ENCODE measurements at places on chromosomes 12 and 14.
A peak's percentile ranks its signal among the peaks of the same experiment; 100 is the strongest.

GRCh38 chr12:114774699-114775098 is 90.7 kb upstream of the TBX3 start:
- H3K36me3 ChIP-seq: no peaks in the 10 kb centered on the region
- DNase-seq: no peak

DNA sequence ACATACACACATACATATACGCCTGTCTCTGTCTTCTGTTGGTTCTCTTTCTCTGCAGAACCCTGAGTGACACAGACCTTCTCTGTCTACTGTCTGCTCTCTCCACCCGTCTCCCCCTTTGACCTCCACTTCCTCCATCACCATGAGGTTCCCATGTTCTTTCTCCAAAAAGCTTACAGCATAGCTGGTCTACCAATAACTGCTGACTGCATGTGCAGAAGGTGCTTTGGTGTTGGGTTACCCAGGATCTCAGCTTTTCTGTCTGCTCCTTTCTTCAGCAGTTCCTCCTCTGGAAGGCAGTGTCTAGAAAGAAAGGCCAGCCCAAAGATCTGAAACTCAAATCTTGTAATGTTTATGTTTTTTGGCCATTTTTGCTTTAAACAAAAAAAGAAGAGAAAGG is 125.6 kb downstream of the SMOC1 start:
- H3K27me3 ChIP-seq: no peaks in the 10 kb centered on the region
- H3K4me1 ChIP-seq: no peaks in the 10 kb centered on the region
- no peaks in the 10 kb centered on the region for H3K36me3 ChIP-seq
- DNase-seq: no peak
- H3K27ac ChIP-seq: no peak overlapping the region
- H3K4me3 ChIP-seq: no peak overlapping the region

DNA sequence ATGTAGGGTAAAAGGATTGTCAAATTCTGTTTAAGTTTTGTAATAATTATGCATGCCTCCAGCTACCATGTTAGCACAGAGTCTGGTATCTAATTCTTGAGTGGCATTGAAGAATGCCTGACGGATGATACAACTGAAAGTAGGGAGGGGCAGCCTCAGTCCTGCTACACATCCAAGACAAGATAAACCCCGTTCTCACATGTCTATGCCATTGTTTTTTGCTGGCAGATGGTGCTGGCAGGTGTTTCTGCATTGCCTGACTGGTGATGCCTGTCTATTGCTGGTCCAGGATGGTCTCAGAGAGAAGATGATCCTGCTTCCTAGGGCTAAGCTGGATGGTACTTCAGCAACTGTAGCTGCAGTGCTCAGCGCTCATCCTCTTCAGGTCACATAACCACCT is 245.8 kb upstream of the NAV3 start:
- no peaks in the 10 kb centered on the region for H3K4me1 ChIP-seq
- H3K36me3 ChIP-seq: no peaks in the 10 kb centered on the region
- no peak overlapping the region for H3K27ac ChIP-seq
- no peaks in the 10 kb centered on the region for H3K27me3 ChIP-seq

- H3K36me3 ChIP-seq: no peaks in the 10 kb centered on the region
- H3K27me3 ChIP-seq: no peaks in the 10 kb centered on the region
- DNase-seq: no peak
- no peak overlapping the region for H3K4me3 ChIP-seq
- H3K4me1 ChIP-seq: peaks cover 11% of the 10 kb centered on the region
- H3K27ac ChIP-seq: peak overlapping the region; percentile 72
Measured at GRCh38 chr12:122413516-122414404, 8.7 kb downstream of the CLIP1 start.

DNA sequence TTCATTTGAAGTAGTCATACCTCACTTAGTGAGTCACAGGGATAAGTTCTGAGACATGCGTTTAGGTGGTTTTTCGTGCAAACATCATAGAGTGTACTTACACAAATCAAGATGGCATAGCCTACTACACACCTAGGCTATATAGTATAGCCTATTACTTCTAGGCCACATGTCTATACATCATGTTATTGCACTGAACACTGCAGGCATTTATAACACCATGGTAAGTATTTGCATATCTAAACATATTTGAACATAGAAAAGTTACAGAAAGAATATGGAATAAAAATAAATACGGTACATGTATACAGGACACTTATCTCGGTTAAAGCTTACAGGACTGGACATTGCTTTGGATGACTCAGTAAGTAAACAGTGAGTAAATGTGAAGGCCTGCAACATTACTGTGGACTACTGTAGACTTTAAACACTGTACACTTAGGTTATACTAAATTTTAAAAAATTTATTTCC is 670.6 kb downstream of the SLC16A7 start:
- H3K36me3 ChIP-seq: no peaks in the 10 kb centered on the region
- H3K4me3 ChIP-seq: no peak overlapping the region
- no peaks in the 10 kb centered on the region for H3K27me3 ChIP-seq
- no peak for DNase-seq
- no peak overlapping the region for H3K27ac ChIP-seq

- H3K27me3 ChIP-seq: no peaks in the 10 kb centered on the region
- peak overlapping the region; percentile 71 for H3K27ac ChIP-seq
- H3K4me3 ChIP-seq: no peak overlapping the region
- DNase-seq: peak; percentile 59
- H3K36me3 ChIP-seq: no peaks in the 10 kb centered on the region
Measured at GRCh38 chr12:49887536-49888401, 15.9 kb downstream of the FAIM2 start.

- H3K4me1 ChIP-seq: no peaks in the 10 kb centered on the region
- no peaks in the 10 kb centered on the region for H3K36me3 ChIP-seq
- no peak overlapping the region for H3K27ac ChIP-seq
Measured at GRCh38 chr12:104106965-104107364, 31.0 kb downstream of the NFYB start.

DNA sequence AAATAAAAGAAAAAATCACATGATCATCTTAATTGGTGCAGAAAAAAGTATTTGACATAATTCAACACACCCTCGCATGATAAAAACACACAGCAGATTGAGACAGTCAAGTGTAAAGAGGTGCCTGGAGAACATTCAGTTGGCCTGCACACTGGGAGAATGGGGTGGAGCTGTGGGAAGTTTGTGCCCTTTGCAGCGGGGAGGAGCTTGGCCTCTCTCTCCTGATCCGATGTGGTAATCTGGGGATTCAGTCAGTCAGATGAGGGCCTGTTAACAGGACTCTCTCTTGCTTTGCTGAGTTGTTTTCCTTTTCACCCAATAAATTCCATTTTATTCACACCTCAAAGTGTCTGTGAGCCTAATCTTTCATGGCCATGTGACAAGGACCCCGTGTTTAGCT is 5.9 kb downstream of the SERPINA6 start:
- DNase-seq: no peak
- H3K4me3 ChIP-seq: no peak overlapping the region
- no peaks in the 10 kb centered on the region for H3K4me1 ChIP-seq
- no peaks in the 10 kb centered on the region for H3K36me3 ChIP-seq

GRCh38 chr14:26128931-26129671 is 468.7 kb downstream of the NOVA1 start:
- H3K36me3 ChIP-seq: no peaks in the 10 kb centered on the region
- H3K27ac ChIP-seq: no peak overlapping the region
- H3K4me3 ChIP-seq: no peak overlapping the region

DNA sequence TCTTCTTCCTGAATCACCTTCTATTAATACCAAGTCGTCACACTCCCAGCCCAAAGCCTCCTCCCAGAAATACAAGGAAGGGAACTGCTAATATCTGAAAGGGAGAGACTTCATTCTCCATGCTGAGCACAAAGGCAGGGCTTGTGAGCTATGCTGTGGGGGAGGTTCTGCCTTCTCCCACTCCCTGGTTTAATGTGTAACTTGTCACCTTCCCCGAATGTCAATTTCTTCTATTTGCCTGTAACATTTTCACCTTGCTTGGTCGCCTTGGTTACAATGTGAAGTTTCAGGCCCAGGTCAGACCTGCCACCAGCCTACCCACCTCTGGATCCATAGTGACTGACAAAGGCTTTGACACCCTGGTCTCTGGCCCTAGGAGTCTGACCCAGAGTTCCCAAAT is 82.0 kb upstream of the ESRRB start:
- no peak overlapping the region for H3K4me3 ChIP-seq
- H3K4me1 ChIP-seq: no peaks in the 10 kb centered on the region
- H3K27ac ChIP-seq: no peak overlapping the region
- no peak for DNase-seq

DNA sequence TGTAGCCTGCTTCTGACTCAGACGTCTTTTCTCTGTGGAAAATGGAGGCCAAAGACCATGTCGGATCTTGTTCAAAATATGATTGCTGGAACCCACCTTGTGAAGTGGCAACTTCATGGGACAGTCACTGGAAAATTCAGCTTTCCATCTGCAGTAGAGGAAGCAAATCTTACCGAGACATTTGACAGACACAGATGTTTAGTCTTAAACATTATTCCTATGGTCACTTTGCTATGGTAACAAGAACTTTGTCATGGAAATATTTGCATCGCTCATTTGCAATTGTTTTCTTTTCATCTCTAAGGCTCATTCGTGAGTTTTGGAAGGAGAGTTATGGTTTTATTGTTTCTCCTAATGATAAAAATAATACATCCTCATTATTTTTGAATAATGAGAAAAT is 98.3 kb upstream of the HIF1A start:
- H3K4me3 ChIP-seq: no peak overlapping the region
- no peaks in the 10 kb centered on the region for H3K36me3 ChIP-seq
- H3K27me3 ChIP-seq: no peaks in the 10 kb centered on the region
- H3K4me1 ChIP-seq: no peaks in the 10 kb centered on the region
- DNase-seq: no peak
- H3K27ac ChIP-seq: no peak overlapping the region

GRCh38 chr14:72790887-72791566 is 102.9 kb downstream of the DPF3 start:
- H3K27ac ChIP-seq: no peak overlapping the region
- no peak overlapping the region for H3K4me3 ChIP-seq
- H3K36me3 ChIP-seq: no peaks in the 10 kb centered on the region
- DNase-seq: no peak

DNA sequence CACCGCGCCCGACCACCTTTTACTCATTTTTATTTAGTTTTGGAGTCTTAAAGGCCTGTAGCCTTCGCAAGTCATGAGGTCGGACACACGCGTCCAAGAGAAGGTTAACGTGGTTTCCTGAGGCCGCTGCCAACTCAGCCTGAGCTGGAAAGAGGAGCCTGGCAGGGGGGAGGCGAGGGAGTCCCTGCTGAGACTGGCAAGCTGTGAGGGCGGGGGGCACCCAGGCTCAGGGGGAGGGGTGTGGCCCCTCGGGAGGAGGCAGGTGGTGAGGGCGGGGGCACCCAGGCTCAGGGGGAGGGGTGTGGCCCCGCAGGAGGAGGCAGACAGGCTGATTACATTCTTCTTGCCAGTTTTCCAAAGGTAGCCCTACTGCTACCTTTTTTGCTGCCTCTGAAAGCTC is 143.2 kb downstream of the PIWIL1 start:
- H3K36me3 ChIP-seq: no peaks in the 10 kb centered on the region
- no peaks in the 10 kb centered on the region for H3K4me1 ChIP-seq
- H3K27me3 ChIP-seq: no peaks in the 10 kb centered on the region
- no peak overlapping the region for H3K4me3 ChIP-seq

DNA sequence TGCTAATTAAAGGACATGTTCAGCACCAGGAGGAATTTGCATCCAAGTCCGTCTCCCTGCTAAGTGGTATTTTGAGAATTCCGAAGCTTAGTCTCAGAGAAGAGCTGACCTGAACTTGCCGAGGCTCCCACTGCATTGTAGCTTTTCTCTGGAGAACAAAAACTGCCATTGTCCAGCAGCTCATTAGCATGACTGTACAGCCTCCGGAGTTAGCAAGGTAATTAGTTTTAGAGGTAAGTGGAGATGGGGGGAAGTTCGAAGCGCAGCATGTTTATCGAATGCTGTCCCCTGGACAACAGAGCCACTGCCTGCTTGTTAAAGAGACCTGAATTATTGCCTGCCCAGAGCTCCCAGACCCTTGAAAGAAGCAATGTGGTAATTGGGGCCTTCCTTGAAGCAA is 160.3 kb upstream of the PELI2 start:
- no peak overlapping the region for H3K27ac ChIP-seq
- no peaks in the 10 kb centered on the region for H3K27me3 ChIP-seq
- H3K4me1 ChIP-seq: no peaks in the 10 kb centered on the region
- H3K4me3 ChIP-seq: no peak overlapping the region
- DNase-seq: no peak

DNA sequence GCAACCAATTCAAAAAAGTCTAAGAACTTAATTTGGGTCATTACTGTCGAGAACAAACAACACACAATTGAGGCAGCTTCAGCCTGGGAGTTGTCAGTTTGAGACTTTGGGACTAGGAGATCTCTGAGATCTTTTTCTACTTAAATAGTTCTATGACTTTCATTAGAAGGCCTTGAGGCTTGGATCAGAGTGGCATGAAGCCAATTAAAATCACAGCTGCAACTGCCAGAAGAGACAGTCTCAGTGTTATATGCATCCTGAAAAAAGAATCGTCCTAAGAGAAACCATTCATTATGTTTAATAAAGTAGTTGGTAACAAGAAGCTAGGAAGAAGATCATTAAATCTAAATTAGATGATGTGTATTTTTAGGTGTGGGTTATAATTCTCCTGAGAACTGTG is 170.8 kb upstream of the RASSF8 start:
- no peak overlapping the region for H3K4me3 ChIP-seq
- H3K36me3 ChIP-seq: no peaks in the 10 kb centered on the region
- no peaks in the 10 kb centered on the region for H3K4me1 ChIP-seq
- DNase-seq: no peak
- no peaks in the 10 kb centered on the region for H3K27me3 ChIP-seq
- no peak overlapping the region for H3K27ac ChIP-seq

DNA sequence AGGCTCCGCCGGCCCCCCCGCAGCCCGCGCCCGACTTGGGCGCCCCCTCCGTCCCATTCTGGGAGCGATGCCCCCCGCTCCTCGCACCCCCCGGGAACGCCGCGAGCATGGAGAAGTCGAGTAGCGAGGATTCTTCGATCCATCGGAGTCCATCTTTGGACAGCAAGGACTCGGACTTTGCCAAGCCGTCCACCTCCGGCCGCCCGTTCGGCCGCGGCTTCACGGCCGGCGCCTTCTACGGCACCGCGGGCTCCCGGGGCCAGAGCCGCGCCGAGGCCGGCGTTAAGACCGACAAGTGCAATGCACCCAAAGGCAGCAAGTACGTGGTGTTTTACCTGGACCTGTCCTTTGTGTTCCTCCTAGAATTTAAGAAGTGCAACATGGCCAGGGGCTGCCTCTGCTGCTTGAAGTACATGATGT is 123.6 kb downstream of the TSPAN9 start:
- H3K27ac ChIP-seq: peak overlapping the region; percentile 23
- H3K27me3 ChIP-seq: no peaks in the 10 kb centered on the region
- no peak for DNase-seq
- H3K4me1 ChIP-seq: peaks cover 7% of the 10 kb centered on the region
